ENCODE measurements at places on chromosomes 1 and 21. TPM values are rescaled to one million over a fixed set of nuclear protein-coding genes. Genes with fewer than 3 reads are reported as not detected.

DNA sequence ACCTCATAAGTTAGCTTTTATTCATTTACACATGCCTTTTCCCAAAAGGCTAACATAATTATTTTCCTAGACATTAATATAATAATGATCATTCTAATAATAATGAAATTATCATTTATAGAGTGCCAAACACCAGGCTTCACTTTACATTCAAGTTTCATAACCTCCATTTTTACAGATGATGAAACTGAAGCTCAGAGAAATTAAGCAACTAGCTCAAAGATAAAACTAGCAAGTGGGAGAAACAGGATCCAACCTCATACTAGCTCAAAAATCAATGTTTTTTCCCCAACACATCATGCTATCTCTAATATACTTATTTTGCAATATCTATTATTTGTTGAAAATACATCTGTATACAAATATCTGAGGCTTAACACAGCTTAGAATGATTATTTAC, 14.0 kb downstream of the LPGAT1 start:
- DNase-seq: no peak

DNA sequence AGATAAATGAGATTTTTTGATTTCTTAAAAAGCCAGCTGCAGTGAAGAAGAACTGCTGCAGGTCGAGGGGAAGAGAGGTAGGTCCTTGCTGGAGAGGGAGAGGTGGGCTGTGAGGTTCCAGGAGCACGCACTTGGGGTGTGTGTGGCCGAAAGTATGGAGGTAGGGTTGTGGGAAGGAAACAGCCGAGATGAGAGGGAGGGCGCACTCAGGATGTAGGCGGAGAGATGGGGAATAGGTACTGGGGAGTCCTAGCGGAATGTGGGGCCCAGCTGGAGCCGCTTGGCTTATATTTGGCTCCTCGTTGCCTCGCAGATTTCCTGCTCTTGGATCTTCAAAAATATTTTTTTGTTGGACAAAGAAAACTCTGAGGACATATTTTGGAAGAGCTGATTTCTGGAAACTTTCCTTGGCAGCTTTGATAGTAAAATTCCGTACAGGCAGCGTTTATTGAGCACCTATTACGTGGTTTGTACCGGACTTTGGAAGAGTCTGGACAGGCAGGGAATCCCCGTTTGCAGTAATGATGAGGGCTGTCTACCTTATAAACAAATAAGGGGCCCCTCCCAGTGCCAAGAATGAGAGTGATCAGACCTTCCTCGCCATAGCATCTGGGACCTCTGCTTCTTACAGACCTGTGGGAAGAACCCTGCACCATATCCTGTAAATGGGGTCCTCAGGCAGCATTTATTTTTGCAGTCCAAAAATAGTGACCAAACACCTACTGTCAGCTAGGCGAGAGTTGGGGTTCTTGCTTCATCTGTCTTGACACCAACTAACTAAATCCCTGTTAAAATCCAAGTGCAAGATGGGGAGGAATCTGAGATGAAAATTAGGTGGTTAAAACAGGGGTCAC, 1.5 kb downstream of the LRRC8D start:
- no peak for DNase-seq

DNA sequence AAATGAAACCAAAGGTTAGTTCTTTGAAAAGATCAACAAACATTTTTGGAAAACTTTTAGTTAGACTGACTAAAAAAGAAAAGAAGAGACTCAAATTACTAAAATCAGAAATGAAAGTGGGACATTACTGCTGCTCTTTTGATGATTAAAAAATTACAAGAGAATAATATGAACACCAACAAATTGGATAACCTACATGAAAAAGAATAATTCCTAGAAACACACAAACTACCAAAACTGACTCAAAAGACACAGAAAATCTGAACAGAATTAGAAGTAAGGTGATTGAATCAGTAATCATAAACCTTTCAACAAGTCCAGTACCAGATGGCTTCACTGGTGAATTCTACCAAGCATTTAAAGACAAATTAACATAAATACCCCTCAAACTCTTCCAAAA, 5.6 kb downstream of the KIFAP3 start:
- DNase-seq: no peak

GRCh38 chr21:26127918-26128317, 42.7 kb downstream of the APP start:
- DNase-seq: peak; percentile 45

DNA sequence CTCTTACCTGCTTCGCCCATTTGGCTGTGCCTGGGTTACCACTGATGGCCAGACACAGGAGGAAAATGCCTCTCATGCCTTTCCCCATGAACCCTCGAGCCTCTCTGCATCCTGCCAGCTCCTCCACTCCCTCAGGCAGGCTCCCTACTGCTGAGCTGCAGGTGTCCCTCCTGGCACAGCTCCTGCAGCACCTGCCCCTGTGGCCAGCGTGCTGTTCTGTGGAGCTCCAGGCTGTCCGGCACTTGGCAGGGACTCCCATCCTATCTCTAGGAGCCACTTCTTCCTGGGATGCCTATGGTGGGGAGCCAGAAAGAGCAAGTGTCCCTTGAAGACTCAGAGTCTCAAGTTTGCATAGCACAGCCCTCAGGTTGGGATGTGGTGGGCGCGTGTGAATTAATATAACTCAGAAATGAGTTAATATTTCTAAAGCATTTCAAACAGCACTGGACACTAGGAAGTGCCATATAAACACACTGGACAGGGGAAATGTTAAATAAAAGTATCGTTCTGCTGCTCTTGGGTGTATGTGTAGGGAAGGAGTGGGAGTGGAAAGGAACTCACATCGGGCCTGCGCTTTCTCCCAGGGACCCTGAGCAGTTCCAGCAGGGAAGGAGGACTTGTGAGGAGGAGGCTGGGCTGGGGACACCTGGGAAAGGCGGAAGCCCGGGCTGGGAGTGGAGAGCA, 2.7 kb downstream of the LRRC71 start:
- no peak for DNase-seq

RIMKLA gene
- total RNA-seq: 8.1 TPM

DNA sequence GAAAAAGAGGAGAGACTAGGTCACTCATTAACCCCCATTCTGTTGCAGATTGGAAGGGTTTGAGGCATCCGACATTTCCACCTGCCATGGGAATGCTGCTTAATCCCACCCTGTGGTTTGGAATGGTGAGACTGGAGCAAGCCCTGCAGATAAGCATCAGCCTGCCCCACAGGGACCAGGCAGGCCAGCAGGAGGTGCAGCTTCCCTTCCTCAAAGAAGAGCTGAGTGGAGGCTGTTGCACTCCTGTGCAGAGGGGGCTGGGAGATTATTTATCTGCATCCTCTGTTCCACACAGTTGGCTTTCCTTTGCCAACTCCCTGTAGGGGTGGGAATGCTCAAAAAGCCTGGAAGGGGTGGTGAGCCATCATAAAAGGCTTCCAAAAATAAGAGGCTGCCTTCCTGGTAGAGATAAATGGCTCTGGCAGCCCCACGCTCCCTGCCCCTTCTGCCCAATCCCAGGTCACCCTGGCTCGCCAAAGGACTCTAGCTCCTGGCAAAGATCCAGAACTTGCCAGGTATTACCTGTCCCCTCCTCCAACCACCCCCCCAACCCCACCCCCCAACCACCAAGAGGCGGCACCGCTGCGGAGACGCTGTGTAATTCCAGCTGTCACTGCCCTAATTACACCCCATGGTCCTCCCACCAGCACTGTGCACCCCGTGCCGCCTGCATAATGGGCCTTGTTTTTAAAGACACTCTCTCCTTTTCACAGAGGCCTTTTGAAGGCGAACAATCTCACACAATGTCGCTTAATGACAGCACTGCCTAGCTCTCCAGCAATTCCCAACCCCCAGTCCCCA, 83.0 kb upstream of the ZC3H12A start:
- DNase-seq: peak; percentile 2

DNA sequence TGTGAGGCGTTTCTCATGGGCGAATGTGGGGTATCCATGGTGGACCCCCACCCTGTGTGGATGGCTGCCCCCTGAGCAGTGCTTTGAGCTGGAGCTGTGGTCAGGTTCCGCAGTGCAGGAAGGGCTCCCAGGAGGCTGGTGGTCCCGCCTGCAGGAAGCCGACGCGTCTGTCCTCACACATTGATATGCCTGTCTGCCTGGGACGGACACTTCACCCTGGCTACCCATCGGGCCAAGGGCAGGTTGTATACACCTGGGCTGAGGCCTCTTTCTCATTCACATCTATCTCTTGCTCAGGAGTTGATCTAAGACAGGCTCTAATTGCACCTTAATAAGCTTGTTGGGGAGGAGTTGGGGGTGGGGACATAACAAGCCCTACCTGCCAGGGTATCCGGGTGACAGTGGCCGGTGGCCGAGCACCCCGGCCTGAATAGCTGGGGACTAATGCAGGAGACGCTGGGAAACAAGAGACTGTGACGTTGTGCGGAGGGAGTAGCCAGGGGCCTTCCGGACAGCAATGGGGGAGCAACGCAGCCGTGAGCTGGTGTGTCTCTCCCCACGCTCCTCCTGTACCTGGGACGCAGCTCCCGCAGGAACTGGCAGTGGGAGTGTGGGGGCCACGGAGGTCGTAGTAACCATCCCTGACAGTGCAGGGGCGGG, 21.7 kb downstream of the PDXK start:
- peak; percentile 53 for DNase-seq

DNA sequence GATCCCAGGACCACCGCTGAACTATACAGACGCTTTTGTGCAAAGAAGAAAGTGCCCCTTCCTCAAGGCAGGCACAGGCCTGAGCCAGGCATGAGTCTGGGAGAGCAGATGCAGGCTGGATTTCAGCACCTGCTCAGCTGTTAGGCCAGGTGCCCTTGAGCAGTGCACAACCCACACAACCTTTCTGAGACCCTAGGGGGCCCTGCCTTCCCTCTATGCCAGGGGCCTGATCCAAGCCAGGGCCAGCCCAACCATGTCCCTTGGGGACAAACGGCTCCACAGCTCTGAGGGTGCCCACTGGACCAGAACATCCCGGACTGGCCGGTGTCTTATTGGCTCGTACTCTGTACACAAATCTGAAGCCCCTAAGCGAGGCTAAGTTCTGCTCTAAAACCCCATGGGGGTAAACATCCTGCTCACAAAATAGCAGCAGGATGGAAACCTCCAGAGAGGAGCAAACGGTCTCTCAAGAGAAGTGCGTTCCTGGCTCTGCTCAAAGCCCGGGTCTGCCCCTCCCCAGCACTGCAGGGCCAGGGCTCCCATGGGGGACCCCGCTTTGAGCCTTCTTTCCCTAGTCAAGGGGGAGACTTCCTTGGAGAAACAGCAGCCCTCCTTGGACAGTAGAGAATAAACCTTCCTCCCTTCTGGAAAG, 275.1 kb downstream of the NPHP4 start:
- DNase-seq: no peak

- DNase-seq: no peak
Measured at GRCh38 chr1:197782722-197783360, 7.6 kb upstream of the DENND1B start.

PHC2 gene
- total RNA-seq: 84.0 TPM

- DNase-seq: no peak
Measured at GRCh38 chr21:30962013-30962412, 76.3 kb downstream of the KRTAP19-8 start.

DNA sequence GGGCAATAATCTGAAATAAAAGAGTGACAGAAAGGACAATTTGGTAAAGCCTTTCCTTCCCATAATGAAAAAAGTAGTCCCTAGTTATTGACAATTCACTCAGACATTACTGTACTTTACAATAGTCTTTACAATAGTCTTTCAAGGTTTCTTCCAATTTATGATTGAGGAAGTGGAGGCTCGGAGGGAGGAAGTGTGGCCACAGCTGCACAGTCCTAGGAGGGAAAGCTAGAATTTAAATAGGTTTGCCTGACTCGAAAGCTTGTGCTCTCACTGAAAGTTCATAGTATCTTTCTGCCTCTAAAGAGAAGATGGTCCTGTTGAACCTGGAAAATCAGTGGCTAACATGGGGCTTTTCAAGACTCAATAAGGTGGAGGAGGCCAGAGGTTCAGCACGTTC, 203.2 kb downstream of the SDCCAG8 start:
- no peak for DNase-seq

TNFRSF8 gene
- 0.06 TPM for total RNA-seq

DNA sequence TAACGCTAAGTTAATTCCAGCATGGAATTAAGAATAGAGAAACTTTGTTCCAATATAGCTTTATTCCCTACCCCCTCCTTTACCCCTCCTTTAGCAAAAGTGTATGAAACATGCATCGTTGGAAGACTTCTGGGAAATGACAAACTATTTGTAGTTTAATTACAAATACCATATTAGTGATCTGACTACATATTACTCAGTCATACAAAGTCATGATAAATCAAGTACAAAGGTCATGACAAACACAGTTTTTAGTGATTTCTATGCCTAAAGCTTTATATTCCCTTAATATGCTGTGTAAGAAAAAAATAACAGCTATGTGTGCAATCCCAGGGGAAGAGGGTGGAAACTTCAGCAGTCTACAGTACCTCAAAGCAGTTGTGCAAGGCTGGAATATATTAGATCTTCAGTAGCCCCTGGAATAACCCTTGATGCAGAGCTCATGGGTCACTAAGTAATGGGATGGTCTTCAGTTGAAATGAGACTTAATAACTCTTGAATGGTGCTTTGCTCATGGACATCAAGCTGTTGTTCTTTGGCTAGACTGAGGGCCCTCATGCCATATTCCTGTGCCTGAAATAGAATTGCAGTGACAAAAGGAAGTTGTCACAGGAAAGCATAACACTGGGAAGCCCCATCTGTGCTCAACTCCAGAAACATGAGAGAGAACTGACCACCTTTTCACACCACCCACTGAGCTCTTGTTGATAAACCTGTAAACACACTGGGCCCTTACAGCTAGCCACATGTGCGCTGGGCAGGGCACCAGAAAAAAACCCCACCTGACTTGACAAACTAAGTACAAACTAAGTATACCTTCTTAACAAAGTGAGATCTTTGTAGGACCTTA, 25.3 kb downstream of the ZMYND12 start:
- no peak for DNase-seq

GRCh38 chr1:223748405-223748772, 36.0 kb downstream of the CAPN2 start:
- DNase-seq: no peak

Measured in cardiac muscle cell (in vitro differentiated cells and primary cell).